ENCODE measurements at places on chromosomes 7 and 10. TPM values are rescaled to one million over a fixed set of nuclear protein-coding genes. Genes with fewer than 3 reads are reported as not detected.

GRCh38 chr7:128136215-128136597 lies 104.9 kb upstream of the LEP start:
- no peak for DNase-seq

Gene VWDE
- not detected for total RNA-seq

Gene TRIL
- total RNA-seq = 2.4 TPM

- no peak for DNase-seq
Measured at GRCh38 chr7:102208826-102209225, 77.8 kb upstream of the SH2B2 start.

GRCh38 chr10:93076871-93077270 lies 3.2 kb downstream of the CYP26A1 start:
- no peak for DNase-seq
